ENCODE measurements at places on chromosomes 2 and 18.

DNA sequence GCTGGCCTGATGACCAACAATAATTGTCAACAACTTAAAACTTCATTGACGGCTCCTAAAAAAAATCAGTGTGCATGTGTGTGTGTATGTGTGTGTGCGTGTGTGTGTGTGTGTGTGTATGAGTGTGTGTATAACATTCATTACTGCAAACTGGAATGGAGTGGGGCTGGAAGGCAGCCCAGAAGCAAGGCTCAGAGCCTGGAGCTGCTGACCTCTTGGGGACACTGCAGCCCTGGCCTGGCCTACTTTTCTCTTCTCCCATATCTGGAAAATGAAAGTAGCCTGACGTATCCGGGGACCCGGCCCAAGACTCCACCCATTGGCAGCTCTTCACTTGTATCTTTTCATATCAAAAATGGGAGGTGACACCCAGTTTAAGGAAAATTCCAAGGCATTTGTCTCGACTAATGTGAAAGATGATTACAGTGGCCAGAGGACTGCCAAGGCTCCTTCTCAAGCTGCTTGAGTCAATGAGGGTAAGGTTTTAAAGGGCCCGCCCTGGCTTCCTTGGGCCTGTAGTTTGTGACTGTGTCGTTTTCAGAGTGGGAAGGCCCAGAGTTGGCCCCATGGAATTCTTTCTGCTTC, 72.4 kb upstream of the IL1R1 start:
- DNase-seq, result no peak

- DNase-seq, result no peak
These were observed 60.6 kb downstream of the CYB5A start for GRCh38 chr18:74230922-74231714.

- no peak for DNase-seq
These were observed 3.9 kb downstream of the HOXD1 start for GRCh38 chr2:176192351-176192750.

- no peak for DNase-seq
These were observed 21.0 kb downstream of the MYO1B start for GRCh38 chr2:191266201-191266600.

GRCh38 chr2:71505086-71505769, 51.9 kb downstream of the DYSF start:
- DNase-seq, result peak; percentile 2

- no peak for DNase-seq
These were observed 24.2 kb downstream of the LMAN2L start for GRCh38 chr2:96715658-96716057.

DNA sequence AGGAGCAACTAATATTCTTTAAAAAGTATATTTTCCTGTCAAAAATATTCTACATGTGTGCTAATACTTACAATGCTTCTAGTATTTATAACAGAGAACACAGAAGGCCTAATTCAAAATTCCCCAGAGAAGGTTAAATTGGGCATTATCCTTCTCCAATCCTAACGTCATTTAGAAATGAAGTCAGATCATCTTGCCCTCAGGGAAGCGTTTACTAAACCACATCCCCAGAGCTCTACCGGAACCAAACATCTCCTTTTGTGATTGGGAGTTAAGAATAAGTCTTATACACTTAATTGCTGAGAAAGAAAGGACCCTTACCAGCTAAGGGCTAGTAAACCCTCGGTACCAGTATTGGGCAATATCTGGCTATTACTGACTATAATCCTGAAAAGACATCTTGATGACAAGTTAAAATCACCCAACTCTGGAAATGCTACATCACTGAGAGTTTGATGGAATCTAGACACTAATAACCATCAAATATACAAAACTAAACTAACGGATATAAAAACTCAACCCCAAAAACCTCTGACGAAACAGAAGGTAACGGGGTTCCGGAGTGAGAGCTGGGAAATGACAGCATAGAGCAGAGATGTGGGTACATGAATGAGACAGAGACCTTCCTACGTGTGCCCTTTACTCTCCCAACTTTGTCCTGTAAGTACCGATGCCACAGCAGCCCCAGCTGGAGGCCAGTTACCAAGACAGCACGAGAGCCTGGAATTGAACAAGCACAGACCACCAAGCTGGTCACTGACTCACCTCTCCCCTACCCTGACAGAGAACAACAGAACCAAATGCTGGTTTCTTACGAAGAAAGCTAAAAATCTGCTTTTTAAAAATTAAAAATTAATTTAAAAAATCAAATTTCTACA, 35.0 kb downstream of the WDSUB1 start:
- no peak for DNase-seq

DNA sequence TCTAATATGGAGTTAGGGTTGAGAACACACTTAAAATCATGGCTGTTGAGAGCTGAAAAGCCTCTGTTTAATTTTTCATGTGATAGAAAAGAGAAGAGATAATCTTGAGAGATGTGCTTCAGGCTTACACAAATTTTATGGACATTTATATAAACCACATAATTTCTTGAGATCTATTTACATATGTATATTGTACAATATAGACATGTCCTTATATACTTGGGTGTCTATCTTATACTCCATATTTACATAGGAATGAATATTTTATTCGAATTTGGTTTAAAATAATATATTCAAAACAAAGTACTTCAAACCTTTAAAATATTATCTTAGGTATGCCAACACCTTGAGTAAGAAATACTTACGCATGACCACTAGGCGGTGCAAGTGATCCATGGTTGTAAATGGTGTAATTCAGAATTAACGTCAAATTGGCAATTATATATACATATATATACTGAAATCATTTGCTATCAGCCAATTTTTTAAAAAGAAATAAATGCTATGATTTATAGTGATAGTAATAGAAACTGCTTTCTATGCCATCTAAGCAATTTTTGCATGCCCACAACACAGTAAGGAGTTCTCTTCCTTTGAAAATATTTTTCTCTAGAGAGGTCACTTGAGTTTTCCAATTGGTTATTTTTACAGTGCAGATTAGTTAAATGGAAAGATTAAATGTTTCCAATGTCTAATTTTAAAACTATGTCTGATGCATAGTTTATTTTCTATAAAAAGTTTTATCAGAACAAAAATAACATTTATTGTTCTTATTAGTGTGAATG, 37.6 kb upstream of the SPAG16 start:
- peak; percentile 4 for DNase-seq

DNA sequence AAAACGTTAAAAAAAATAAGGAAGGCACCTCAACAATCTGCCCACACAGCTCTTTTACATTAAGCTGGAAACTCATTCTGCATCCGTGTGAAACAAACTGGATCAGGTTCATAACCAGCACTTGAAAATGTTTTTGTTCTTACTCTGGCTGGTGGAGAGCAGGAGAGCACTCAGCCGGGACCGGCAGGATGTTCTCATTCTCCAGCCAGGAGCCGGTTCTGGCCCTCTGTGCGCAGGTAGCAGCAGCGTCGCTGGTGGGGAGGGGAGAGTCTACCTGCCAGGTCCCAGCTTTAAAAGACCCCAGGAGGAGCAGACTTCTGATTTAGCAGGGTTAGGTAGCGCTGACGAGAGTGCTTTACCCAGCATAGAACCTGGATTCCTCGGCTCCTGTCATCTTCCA, 834.9 kb upstream of the SALL3 start:
- peak; percentile 15 for DNase-seq

GRCh38 chr2:96400049-96401000, 64.8 kb downstream of the NCAPH start:
- no peak for DNase-seq

DNA sequence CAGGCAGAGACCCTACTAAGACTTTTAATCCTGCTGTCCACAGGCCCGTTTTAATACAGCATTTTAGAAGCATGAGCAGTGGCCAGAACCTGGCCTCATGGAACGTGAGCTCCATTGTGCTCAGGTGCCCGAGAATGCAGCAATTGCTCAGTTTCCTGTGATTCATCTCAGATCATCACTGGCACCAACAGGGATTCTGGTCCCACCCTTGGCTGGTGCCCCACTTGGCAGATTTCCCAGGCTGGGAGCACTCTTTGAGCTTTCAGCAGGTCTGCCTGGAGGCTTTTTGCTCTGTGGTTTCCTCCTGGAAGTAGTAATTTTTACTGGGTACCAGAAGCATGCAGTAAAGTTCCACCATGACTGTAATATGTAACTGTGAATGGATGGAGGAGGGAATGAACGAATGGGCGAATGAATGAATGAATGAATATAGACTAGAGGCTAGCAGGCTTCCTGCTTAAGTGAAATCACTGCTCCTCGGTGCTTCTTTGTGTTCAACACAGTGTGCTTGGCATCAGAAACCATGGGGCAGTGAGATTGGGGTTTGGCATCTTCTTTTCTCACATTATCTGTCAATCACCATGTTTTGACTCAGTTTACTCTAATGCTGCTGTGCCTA, 312.9 kb downstream of the PRKCE start:
- DNase-seq, result peak; percentile 44

DNA sequence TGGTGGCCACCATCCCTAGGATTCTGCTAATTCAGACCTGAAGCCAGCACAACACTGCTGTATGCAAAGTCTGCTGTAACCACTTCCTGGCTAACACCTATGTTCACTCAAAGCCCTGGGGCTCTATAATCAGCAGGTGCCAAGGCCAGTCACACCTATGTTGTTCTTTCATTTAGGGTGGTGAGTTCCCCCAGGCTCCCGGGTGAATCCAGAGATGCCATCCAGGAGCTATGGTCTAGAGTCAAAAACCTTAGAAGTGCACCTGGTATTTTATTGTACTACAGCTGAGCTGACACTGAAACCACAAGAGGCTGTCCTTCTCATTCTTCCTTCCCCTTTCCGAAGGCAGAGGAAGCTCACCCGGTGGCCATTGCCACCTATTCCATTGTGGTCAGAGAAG, 46.2 kb upstream of the CCDC141 start:
- DNase-seq, result no peak

DNA sequence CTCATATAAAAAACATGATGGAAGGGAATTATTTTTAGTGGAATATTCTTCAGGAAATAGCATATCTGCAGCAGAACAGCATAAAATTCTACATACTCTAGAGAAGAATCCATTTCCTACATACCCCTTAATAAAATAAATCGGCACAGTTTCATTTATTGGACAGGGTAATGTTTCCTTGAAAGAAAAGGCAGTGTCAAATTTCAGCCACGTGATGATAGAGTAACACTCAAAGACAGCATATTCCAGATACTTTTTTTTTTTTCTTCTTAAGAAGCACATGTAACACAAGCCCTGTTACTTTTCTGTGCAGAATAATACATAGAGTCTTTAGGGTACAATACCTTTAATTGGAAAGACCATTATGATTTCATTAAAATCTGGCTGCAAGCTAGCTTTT, 204.4 kb downstream of the SRBD1 start:
- DNase-seq, result no peak

DNA sequence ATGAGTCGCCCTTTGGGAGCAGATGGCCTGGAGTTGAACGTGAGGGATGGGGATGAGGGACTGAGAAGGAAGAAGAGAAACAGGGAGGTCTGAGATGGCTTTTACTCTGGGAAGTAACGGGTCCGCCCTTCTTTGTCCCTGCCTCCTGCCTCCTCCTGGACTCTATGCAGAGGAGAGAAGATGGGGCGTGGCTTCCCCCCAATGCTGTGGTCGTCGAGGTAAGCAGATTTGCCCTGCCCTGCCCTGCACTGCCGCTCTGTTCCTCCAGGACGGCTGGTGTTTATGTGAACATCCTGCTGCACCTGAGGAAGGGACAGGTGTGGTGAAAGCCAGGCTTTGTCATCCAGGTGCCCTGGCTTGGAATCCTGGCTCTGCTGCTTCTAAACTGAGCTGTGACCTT, 13.5 kb upstream of the NTSR2 start:
- DNase-seq, result no peak

- DNase-seq, result no peak
These were observed 133.9 kb downstream of the ZNF532 start for GRCh38 chr18:58998401-58999203.

DNA sequence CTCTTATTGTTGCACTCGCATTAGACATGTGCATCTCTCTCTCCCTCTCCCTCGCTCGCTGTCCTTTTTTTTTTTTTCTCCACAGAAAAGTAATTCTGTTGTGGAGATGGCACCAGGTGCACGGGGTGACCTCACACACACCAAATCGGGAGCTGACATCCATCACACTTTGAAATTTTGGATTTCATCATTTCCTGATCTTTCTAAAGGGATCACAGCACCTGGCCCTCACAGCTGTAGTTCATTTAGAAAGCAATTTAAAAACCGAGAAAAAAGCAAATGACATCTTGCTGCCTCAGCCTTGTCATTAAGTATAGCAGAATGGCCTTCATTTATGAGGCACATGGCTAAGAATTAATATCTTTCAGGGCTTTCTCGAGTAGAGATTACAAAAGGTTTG, 717.2 kb downstream of the RNF144A start:
- no peak for DNase-seq

DNA sequence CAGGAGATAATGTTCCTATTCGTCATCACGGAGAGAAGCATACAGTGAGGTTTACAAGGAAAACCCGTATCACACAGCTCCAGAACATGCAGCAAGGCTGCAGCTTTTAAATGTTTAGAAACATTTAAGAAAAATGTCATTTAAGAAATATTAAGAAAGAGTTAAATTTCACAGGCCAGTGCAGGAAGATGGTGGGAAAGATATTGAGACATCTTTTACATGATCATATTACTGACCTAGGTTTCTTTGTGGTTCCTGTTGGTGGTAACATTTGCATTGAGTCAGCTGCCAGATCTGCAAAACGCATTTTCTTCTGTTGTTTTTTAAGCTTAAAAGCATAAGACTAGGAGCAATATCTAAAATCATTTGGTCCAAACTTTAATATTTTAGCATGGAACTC, 44.9 kb downstream of the CPO start:
- DNase-seq, result no peak

DNA sequence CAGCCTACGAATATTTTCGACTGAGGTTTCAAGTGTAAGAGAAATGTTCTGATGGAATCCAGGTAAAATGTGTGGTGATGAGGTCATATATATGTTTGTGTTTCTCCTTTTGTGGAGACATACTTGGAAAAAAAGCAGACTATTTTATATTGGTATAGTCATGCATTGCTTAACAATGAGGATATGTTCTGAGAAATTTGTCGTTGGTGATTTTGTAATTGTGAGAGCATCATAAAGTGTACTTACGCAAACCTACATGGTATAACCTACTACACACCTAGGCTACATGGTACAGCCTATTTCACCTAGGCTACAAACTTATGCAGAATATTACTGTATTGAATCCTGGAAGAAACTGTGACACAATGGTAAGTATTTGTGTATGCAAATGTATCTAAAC, 1849.9 kb upstream of the CELF4 start:
- no peak for DNase-seq

- DNase-seq, result no peak
These were observed 168.1 kb downstream of the SETBP1 start for GRCh38 chr18:44848644-44849335.

DNA sequence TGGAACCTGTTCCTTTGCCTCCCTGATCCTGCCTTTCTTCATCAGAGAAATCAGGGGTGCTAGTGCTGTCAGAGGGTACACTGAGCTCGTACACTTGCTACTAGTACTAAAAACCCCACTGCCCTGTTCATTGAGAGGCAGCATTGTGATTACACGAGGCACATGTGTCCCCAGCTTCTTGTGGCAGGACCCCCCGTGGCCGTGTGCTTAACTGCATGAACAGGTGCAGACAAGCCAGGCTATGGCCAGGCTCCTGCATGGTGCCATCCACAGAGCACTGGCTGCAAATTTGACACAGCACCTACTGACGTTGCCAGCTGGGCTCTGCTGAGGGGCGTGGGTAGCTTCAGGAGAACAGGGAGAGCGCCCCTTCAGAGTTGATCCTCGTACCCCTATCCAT, 248.4 kb downstream of the GLI2 start:
- DNase-seq, result no peak
